ENCODE measurements at places on chromosomes 13 and 19. TPM values are rescaled to one million over a fixed set of nuclear protein-coding genes. Genes with fewer than 3 reads are reported as not detected.

Gene ONECUT3
- 0.07 TPM for total RNA-seq

Gene SIGLEC9
- not detected for total RNA-seq

Gene FCER2
- total RNA-seq: not detected

Gene ZNF565
- 4.8 TPM for total RNA-seq

Gene IRGC
- not detected for total RNA-seq

Gene PLIN5
- total RNA-seq: 2.7 TPM

Gene CYP4F2
- total RNA-seq: not detected

Gene NCR1
- total RNA-seq: 2.0 TPM

Gene APOC1
- 78.1 TPM for total RNA-seq

GRCh38 chr19:47381653-47382279, 32.7 kb downstream of the DHX34 start:
- H3K27me3 ChIP-seq: no peaks in the 10 kb centered on the region
- H3K36me3 ChIP-seq: peaks cover 42% of the 10 kb centered on the region
- DNase-seq: no peak
- H3K4me1 ChIP-seq: no peaks in the 10 kb centered on the region

- DNase-seq: no peak
- no peaks in the 10 kb centered on the region for H3K36me3 ChIP-seq
- no peaks in the 10 kb centered on the region for H3K4me1 ChIP-seq
- no peaks in the 10 kb centered on the region for H3K27me3 ChIP-seq
- H3K4me3 ChIP-seq: no peak overlapping the region
Measured at GRCh38 chr13:28558567-28558966, 63.6 kb upstream of the FLT1 start.

DNA sequence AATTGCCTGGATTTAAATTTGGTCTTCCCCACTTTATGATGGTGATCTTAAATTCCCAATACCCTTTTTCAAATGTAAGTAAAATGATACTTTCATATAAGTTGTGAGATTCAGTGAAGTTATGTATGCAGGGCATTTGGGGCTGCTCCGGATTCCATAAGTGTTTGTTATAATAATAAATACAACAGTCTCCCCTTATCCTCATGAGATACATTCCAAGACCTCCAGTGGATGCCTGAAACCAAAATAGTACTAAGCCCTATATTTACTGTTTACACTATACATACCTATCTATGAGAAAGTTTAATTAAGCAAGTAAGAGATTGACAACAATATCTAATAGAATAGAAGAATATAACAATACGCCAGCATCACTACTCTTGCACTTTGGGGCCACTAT, 2237.8 kb downstream of the PCDH9 start:
- H3K27me3 ChIP-seq: no peaks in the 10 kb centered on the region
- 0 out of 2 replicates have a peak, but pooled peaks cover 7% of the 10 kb centered on the region for H3K36me3 ChIP-seq
- DNase-seq: no peak
- no peak overlapping the region for H3K27ac ChIP-seq
- H3K4me1 ChIP-seq: no peaks in the 10 kb centered on the region

GRCh38 chr13:46804391-46804815, 7.4 kb upstream of the ESD start:
- H3K4me1 ChIP-seq: no peaks in the 10 kb centered on the region
- H3K27ac ChIP-seq: no peak overlapping the region
- no peaks in the 10 kb centered on the region for H3K36me3 ChIP-seq
- H3K27me3 ChIP-seq: no peaks in the 10 kb centered on the region

DNA sequence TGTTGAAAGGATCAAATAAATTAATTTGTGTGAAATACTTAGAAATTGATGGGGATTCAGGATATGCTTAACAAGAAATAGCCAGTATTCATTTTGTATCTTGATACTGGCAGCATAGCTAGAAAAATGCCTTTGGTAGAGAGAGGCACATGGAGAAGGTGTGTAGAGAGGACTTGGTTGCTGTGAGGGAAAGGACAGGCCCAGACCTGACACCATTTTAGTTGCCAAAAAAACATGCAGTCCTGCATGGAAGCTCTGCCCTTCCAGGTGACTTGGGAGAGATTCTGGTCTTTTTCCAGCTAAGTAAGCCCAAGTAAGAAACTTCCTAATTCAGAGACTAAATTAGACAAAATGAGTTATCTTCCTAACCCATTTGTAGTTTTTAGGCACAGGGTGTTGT, 335.0 kb downstream of the RFC3 start:
- no peaks in the 10 kb centered on the region for H3K4me1 ChIP-seq
- no peak overlapping the region for H3K4me3 ChIP-seq
- H3K36me3 ChIP-seq: no peaks in the 10 kb centered on the region
- H3K27ac ChIP-seq: no peak overlapping the region

- H3K4me3 ChIP-seq: no peak overlapping the region
- H3K27me3 ChIP-seq: no peaks in the 10 kb centered on the region
- no peak overlapping the region for H3K27ac ChIP-seq
Measured at GRCh38 chr13:111943229-111943795, 123.6 kb upstream of the SOX1 start.

DNA sequence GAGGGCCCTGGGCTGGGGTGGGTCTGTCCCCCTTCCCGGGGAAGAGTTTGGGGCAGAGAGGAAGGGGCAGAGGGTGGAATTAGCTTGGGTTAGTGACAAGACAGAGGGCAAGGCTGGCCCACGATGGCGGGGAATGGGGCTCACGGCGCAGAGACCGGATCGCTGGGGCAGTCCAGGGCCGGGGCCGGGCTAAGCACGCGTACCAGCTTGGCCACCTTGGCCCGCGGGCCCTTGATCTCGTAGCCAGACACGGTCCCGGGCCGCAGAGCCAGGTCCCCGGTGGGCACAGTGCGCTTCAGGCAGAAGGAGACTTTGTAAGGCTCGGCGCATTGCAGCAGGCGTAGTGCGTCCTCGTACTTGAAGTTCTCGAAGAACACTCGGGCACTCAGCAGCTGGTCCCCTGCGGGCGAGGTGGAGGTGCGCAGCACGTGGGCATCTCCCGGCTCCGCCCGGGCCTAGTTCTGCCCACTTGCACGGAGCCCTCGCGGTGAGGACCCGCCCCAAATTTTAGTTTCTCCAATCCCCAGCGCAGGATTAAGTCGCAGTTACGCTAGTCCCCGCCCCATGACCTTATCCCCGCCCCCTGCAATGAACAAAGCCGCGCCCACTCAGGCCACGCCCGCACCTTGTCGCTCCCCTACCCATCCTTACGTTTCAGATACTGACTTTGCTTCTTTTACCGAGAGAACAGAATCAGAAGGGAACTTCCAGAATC, 8.6 kb upstream of the HIPK4 start:
- H3K27ac ChIP-seq: no peak overlapping the region
- no peaks in the 10 kb centered on the region for H3K4me1 ChIP-seq
- no peaks in the 10 kb centered on the region for H3K36me3 ChIP-seq
- peak; percentile 96 for DNase-seq

GRCh38 chr13:98752467-98753290, at the start of gene SLC15A1:
Gene SLC15A1, minus strand, starts transcription at chr13:98752672. Its CDS starts 74 bp downstream, at chr13:98752598.
- peaks cover 4% of the 10 kb centered on the region for H3K27me3 ChIP-seq
- DNase-seq: peak; percentile 51
- no peak within 1 kb of the TSS for H3K27ac ChIP-seq
- peaks cover 6% of the 10 kb centered on the region for H3K36me3 ChIP-seq
- peaks cover 3% of the 10 kb centered on the region for H3K4me1 ChIP-seq

GRCh38 chr13:100124265-100124664, 35.4 kb downstream of the PCCA start:
- no peak for DNase-seq
- no peak overlapping the region for H3K27ac ChIP-seq
- no peak overlapping the region for H3K4me3 ChIP-seq
- peaks cover under 1% of the 10 kb centered on the region for H3K4me1 ChIP-seq
- peaks cover 29% of the 10 kb centered on the region for H3K36me3 ChIP-seq

DNA sequence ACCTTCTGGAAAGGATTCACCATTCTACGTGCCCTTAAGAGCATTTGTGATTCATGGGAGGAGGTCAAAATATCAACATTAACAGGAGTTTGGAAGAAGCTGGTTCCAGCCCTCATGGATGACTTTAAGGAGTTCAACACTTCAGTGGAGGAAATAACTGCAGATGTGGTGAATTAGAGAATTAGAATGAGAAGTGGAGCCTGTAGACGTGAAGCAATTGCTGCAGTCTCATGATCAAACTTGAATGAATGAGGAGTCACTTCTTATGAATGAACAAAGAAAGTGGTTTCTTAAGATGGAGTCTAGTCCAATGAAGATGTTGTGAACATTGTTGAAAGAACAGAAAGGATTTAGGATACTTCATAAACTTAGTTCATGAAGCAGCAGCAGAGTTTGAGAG, 129.1 kb downstream of the TNFRSF19 start:
- no peak overlapping the region for H3K27ac ChIP-seq
- H3K4me1 ChIP-seq: no peaks in the 10 kb centered on the region
- DNase-seq: no peak

DNA sequence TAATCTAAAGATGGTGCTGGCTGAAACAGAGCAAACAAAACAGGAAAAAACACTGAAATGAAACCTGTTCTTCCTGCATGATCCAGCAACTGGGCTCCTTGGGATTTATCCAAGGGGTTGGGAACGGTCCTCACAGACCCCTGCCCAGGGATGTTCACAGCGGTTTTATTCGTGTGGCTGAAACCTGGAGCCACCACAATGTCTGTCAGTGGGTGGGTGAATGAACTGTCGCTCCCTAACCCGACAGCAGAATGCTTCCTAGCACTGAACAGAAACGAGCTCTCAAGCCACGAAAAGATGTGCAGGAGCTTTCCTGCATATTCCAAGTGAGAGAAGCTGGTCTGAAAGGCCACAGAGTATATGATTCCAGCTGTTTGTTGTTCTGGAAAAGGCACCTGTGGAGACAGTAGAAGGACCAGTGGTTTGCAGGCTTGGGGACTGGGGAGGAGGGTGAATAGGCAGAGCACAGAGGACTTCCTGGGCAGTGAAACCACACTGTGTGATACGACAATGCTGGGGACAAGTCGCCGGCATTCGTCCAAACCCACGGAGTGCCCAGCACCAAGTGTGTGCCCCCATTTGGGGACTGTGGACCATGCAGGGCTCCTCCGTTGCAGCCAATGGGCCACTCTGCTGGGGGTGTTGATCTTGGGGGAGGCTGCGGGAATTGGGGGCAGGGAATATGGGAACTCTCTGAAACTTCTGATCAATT, 73.9 kb downstream of the TEX29 start:
- DNase-seq: no peak
- H3K36me3 ChIP-seq: peaks cover 2% of the 10 kb centered on the region
- no peak overlapping the region for H3K4me3 ChIP-seq
- no peak overlapping the region for H3K27ac ChIP-seq

DNA sequence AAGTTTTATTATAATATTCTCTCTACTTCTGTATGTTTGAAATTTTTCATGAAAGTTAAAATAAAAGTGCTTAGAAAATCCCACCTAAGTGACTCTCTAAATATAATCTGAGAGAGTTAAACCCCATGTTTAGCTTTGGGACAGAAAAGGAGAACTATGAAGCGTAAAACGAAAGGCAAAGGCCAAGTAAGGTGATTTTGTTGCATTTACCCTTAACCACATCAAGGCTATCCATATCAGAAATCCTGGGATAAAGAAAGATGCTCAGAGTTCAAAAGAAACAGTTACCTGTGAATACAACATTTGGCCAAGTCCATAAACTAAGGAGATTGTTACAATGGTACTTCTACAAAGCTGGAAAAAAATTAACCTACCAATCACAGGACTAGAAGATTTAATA, 31.3 kb downstream of the UBL3 start:
- DNase-seq: no peak
- H3K36me3 ChIP-seq: no peaks in the 10 kb centered on the region
- H3K4me1 ChIP-seq: no peaks in the 10 kb centered on the region
- no peaks in the 10 kb centered on the region for H3K27me3 ChIP-seq
- H3K27ac ChIP-seq: no peak overlapping the region

DNA sequence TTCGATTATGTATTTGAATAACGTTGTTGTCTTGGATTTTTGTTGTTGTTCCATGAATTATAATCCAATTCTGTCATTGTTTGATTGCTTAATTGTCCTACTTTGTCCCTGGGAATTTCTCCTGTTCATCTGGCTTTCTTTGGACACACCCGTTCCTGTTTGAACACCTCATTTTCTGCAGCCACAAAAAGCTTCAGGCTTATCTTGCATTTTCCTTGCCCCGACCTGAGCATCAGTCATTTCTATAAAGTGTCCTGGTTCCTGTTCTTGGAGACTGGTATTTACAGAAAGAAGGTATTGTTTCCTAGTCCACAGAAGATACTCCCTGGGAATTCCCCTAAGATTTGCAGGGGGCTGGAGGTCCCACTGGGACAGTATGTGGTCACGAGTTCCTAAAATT, 731.8 kb upstream of the ARGLU1 start:
- no peak for DNase-seq
- H3K4me3 ChIP-seq: no peak overlapping the region
- H3K27ac ChIP-seq: no peak overlapping the region
- H3K4me1 ChIP-seq: no peaks in the 10 kb centered on the region

DNA sequence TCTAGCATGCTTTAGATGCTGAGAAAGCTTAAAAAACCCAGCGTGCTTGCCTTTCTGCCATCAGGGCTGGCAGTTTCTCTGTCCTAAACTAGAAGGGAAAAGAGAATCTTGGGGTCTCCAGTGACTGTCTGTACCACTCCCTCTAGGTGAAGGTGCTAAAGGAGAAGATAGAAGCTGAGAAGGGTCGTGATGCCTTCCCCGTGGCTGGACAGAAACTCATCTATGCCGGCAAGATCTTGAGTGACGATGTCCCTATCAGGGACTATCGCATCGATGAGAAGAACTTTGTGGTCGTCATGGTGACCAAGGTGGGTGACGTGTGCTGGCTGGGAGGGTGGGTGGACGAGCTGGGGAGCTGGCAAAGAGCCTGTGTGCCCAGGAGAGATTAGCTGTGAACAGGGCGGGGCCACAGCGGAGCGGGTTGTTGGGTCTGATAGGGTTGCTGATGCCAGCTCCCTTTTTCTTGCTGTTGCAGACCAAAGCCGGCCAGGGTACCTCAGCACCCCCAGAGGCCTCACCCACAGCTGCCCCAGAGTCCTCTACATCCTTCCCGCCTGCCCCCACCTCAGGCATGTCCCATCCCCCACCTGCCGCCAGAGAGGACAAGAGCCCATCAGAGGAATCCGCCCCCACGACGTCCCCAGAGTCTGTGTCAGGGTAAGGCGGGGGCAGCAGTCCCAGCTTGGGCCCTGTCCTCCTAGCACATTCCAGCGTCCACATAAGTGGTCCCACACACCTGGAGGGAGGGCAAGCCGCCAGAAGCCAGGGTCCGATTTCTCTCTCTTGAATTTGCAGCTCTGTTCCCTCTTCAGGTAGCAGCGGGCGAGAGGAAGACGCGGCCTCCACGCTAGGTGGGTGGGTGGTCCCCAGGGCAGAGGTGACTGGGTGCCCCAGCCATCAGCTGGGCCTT, 2.3 kb downstream of the RAD23A start:
- H3K27me3 ChIP-seq: no peaks in the 10 kb centered on the region
- H3K27ac ChIP-seq: no peak overlapping the region
- peak overlapping the region; percentile 29 for H3K4me3 ChIP-seq
- no peaks in the 10 kb centered on the region for H3K4me1 ChIP-seq
- peaks cover 72% of the 10 kb centered on the region for H3K36me3 ChIP-seq
- DNase-seq: no peak

- H3K4me1 ChIP-seq: no peaks in the 10 kb centered on the region
- H3K36me3 ChIP-seq: peaks cover 68% of the 10 kb centered on the region
- no peaks in the 10 kb centered on the region for H3K27me3 ChIP-seq
- no peak overlapping the region for H3K4me3 ChIP-seq
- no peak overlapping the region for H3K27ac ChIP-seq
- DNase-seq: no peak
Measured at GRCh38 chr13:110685305-110686020, 20.5 kb downstream of the CARS2 start.

GRCh38 chr19:50311723-50312635, 17.2 kb downstream of the KCNC3 start:
- no peaks in the 10 kb centered on the region for H3K36me3 ChIP-seq
- H3K4me1 ChIP-seq: no peaks in the 10 kb centered on the region
- peak overlapping the region; percentile 81 for H3K4me3 ChIP-seq
- H3K27ac ChIP-seq: no peak overlapping the region
- no peaks in the 10 kb centered on the region for H3K27me3 ChIP-seq
- DNase-seq: peak; percentile 85

- no peaks in the 10 kb centered on the region for H3K27me3 ChIP-seq
- H3K4me3 ChIP-seq: no peak overlapping the region
- no peaks in the 10 kb centered on the region for H3K4me1 ChIP-seq
- no peak overlapping the region for H3K27ac ChIP-seq
- no peak for DNase-seq
Measured at GRCh38 chr13:24274452-24275021, 34.8 kb upstream of the C1QTNF9 start.
